ENCODE measurements at places on chromosomes 4 and X.

- DNase-seq: no peak
Observed at GRCh38 chrX:82711457-82711856, 796.6 kb upstream of the POU3F4 start.

- no peak for DNase-seq
Observed at GRCh38 chr4:137432446-137433311, 99.6 kb downstream of the PCDH18 start.

DNA sequence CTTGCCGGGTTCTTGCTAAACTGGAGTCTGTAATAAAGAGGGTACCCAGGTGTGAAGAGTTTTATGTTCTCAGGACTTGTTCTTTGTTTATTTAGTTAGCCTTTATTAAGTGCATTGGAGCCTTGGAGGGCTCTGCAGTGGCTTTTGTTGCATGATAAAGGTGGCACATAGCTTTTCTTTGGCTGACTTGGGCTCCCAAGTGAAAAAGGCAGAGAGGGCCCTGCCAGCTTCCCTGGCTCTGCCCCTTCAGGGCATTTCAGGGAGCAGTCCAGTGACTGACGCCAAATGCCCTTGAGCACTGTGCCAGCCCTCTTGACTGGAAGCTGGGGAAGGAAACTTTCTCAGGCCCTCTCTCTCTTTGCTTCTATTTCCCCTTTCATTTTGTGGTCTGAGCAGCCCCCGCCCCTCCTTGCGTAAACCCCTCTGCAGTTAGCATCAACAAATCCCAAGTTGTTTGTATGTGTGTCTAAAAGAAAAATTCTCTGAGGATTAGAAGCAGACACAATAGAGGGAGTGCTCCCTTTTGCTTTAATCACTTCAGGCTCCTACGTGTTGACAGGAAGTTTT is 152.2 kb downstream of the NHS start:
- DNase-seq: no peak

GRCh38 chrX:47366041-47366722 is 4.2 kb upstream of the ZNF157 start:
- DNase-seq: peak; percentile 31

GRCh38 chr4:108991551-108992328 is 228.9 kb upstream of the ETNPPL start:
- DNase-seq: peak; percentile 21

GRCh38 chr4:23855912-23856605 is 33.8 kb downstream of the PPARGC1A start:
- no peak for DNase-seq

DNA sequence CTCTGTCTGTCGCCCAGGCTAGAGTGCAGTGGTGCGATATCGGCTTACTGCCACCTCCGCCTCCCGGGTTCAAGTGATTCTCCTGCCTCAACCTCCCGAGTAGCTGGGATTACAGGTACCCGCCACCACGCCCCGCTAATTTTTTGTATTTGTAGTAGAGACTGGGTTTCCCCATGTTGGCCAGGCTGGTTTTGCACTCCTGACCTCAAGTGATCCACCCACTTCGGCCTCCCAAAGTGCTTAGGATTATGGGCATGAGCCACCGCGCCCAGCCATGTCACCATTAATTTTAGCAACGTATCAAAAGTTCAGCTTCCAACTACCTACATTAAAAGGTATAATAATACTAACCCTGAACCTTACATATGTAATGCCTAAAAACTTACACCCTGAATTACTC is 940 bp upstream of the UTP3 start:
- no peak for DNase-seq

GRCh38 chr4:154908168-154908567 is 127.1 kb downstream of the RBM46 start:
- DNase-seq: no peak
